ENCODE measurements at places on chromosomes 5 and 9.

- no peak for DNase-seq
These were observed 106.9 kb downstream of the GABRG2 start for GRCh38 chr5:162174358-162174974.

DNA sequence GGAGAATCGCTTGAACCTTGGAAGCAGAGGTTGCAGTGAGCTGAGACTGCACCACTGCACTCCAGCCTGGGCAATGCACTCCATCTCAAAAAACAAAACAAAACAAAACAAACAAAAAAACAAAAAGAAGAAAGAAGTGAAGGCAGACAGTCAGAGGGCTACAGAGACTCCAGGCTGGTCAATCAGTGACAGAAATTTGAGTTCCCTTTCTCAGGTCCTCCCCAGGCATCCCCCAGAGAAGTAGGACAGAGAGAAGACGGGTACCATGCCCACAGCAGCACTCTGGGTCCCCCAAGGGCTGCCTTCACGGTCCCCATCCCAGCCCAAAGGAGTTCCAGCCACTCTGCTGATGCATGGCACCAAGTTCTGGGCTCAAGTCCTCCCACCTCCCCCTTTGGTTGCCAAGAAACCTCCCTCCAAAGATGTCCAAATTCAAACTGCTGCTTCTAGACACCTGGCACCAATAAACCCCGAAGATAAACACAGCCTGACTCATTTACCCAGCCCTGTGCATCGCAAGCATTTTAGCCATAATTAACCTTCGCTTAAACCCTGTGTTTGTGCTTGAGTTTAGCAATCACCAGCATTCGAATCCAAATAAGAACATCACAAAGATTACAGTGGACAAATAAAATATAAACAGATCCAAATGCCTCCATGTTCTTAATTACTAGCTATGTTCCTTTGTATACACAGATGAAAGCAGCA, 24.0 kb downstream of the SEMA4D start:
- no peak for DNase-seq

DNA sequence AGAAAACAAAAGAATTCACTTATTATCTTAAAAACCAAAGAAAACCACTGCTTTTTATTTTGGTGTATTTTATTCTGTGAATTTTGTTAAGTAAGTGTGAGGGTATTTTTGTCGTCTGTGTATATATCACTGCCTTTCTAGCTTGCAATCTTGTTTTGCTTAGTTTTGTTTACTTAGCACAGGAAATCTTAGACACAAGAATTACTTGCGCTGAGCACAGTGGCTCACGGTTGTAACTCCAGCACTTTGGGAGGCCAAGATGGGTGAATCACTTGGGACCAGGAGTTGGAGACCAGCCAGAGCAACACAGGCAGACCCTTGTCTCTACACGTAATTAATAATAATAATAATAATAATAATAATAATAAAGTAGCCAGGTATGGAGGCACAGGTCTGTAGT, 230.3 kb downstream of the PAPPA start:
- DNase-seq, result no peak

DNA sequence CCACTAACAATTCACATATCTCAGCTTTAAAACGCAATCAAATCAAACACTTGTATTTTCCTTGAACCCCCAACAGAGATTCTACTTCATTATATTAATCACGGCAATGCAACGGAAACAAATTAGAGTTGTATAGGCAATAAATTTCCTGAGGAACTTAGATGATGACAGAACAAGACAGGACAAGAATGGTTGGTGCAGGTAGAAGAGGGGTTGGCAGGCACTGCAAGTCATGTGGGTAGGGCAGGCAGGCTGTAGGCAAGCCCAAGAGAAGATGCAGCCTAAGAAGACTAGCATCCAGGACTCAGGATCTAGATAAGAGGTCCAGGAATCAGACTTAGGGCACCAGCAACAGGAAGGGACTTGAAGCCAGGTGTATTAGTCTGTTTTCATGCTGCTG, 16.6 kb upstream of the FEM1C start:
- DNase-seq, result no peak
